ENCODE measurements at places on chromosomes 4 and X. TPM values are rescaled to one million over a fixed set of nuclear protein-coding genes. Genes with fewer than 3 reads are reported as not detected.
A peak's percentile ranks its signal among the peaks of the same experiment; 100 is the strongest.

GRCh38 chr4:112140536-112140935, 4.7 kb upstream of the FAM241A start:
- no peak overlapping the region for H3K4me3 ChIP-seq
- H3K27me3 ChIP-seq, result no peaks in the 10 kb centered on the region
- H3K36me3 ChIP-seq, result peaks cover 3% of the 10 kb centered on the region
- H3K4me1 ChIP-seq, result 0 out of 2 replicates have a peak, but pooled peaks cover 3% of the 10 kb centered on the region
- no peak for DNase-seq

GRCh38 chr4:105147553-105148161, 981 bp downstream of the TET2 start:
- H3K27me3 ChIP-seq, result no peaks in the 10 kb centered on the region
- H3K4me3 ChIP-seq, result peak overlapping the region; percentile 94
- peak overlapping the region; percentile 80 for H3K27ac ChIP-seq
- peak; percentile 63 for DNase-seq
- H3K4me1 ChIP-seq, result no peaks in the 10 kb centered on the region

- no peak overlapping the region for H3K4me3 ChIP-seq
Observed at GRCh38 chrX:9832811-9833210, 46.6 kb downstream of the SHROOM2 start.

GRCh38 chr4:6423575-6423974, 48.8 kb downstream of the PPP2R2C start:
- no peaks in the 10 kb centered on the region for H3K27me3 ChIP-seq
- DNase-seq, result no peak
- H3K27ac ChIP-seq, result no peak overlapping the region
- H3K36me3 ChIP-seq, result no peaks in the 10 kb centered on the region

DNA sequence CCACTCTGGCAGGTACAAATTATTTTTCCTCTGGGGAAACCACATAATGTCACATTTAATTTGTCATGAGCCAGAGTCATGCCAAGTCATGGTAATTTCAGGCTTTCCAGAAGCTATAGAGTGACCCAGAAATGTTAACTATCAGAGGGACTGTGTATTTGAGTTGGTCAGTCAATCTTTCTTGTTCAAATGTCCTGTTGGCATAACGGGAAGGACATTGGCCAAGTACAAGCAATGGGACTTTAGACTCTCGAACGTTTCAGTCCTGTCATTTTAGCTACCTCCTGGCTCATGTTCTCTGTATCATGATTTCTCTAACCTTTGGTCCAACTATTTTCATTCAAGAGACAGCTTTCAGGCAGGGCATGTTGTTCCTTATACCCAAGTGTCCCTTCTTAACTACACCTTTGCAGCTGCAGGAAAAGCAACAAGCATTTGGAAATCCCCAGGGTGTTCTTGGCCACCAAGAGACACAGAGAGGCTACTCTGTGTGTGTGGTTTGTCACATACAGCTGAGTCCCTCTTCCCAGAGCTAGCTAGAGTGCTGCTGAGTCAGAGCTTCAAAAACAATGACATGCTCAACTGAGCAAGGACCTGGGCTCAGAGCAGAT, 142.6 kb downstream of the EGF start:
- H3K36me3 ChIP-seq, result no peaks in the 10 kb centered on the region
- no peak overlapping the region for H3K27ac ChIP-seq
- no peaks in the 10 kb centered on the region for H3K27me3 ChIP-seq
- peak; percentile 56 for DNase-seq

- DNase-seq, result no peak
- peaks cover 18% of the 10 kb centered on the region for H3K4me1 ChIP-seq
- peaks cover 2% of the 10 kb centered on the region for H3K27me3 ChIP-seq
- no peak overlapping the region for H3K27ac ChIP-seq
- H3K36me3 ChIP-seq, result no peaks in the 10 kb centered on the region
Observed at GRCh38 chrX:70439016-70439415, 5.6 kb upstream of the DLG3 start.

- no peak overlapping the region for H3K27ac ChIP-seq
- no peak for DNase-seq
- no peaks in the 10 kb centered on the region for H3K4me1 ChIP-seq
- no peaks in the 10 kb centered on the region for H3K36me3 ChIP-seq
- H3K4me3 ChIP-seq, result no peak overlapping the region
Observed at GRCh38 chrX:21632027-21632426, 26.1 kb downstream of the KLHL34 start.

GRCh38 chr4:37891260-37892159, 626 bp downstream of the TBC1D1 start:
- H3K4me3 ChIP-seq, result peak overlapping the region; percentile 42
- no peak overlapping the region for H3K27ac ChIP-seq
- H3K27me3 ChIP-seq, result peaks cover 6% of the 10 kb centered on the region
- no peaks in the 10 kb centered on the region for H3K4me1 ChIP-seq
- DNase-seq, result no peak

DNA sequence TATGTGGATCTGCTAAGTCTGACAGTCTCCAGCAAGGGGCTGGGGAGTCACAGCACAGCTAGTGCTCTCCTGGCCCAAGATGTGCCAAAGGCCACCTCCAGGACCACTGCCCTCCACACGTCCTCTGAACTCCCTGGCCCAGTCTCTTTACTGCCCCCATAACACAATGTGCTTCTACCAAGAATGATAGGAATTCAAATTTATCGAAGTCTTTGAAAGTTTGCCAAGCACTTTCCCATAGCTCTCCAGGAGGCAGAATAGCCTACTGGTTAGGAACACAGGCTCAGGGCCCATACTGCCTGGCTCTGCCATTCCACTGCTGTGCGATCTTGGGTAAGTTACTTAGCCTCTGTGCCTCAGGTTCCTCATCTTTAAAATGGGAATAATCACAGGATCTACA, 86.7 kb downstream of the NHSL2 start:
- H3K4me3 ChIP-seq, result no peak overlapping the region
- no peaks in the 10 kb centered on the region for H3K27me3 ChIP-seq
- DNase-seq, result no peak
- H3K27ac ChIP-seq, result no peak overlapping the region
- H3K36me3 ChIP-seq, result no peaks in the 10 kb centered on the region
- no peaks in the 10 kb centered on the region for H3K4me1 ChIP-seq

DNA sequence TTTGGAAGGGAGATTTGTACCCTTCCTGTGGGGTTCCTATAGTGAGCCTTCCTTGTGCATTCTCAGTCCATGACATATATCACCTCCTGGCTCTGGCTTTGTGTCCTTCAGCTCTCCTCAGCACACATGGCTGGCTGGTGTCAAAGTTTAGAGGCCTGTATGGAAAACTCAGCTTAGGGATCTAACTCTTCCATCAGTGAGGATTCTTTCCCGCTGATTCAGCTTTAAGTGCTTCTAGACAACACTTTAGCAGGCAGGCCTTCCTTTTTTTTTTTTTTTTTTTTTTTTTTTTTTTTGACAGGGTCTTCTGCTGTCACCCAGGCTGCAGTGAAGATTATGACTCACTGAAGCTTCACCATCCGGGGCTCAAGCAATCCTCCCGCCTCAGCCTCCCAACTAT, 84.2 kb downstream of the NPNT start:
- no peak overlapping the region for H3K4me3 ChIP-seq
- H3K36me3 ChIP-seq, result no peaks in the 10 kb centered on the region

DNA sequence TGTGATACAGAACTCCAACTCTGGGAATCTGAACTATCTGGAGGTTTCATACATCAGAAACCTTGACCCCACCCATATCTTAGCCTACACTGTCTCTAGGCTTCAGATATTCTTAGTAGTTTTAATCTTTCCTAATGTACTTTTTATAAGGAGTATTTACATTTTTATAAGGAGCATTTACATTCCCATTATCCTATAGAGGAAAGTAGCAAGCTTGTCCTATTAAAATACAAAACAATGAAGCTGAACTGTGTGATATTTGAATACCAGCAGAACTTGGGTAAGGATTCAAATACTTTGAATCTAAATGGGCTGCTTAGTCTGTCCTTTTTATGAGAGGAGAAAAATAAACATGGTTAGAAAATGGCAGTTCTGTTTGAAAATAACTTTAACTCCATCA, 247.4 kb downstream of the FMR1NB start:
- DNase-seq, result no peak
- H3K4me3 ChIP-seq, result no peak overlapping the region
- no peaks in the 10 kb centered on the region for H3K4me1 ChIP-seq
- H3K36me3 ChIP-seq, result no peaks in the 10 kb centered on the region
- no peak overlapping the region for H3K27ac ChIP-seq
- H3K27me3 ChIP-seq, result no peaks in the 10 kb centered on the region

GRCh38 chrX:19679787-19680186, 164.5 kb upstream of the MAP3K15 start:
- H3K27me3 ChIP-seq, result no peaks in the 10 kb centered on the region
- peaks cover 30% of the 10 kb centered on the region for H3K4me1 ChIP-seq
- DNase-seq, result no peak
- H3K27ac ChIP-seq, result no peak overlapping the region
- no peak overlapping the region for H3K4me3 ChIP-seq

- DNase-seq, result no peak
- H3K27me3 ChIP-seq, result peaks cover 41% of the 10 kb centered on the region
- H3K4me1 ChIP-seq, result 0 out of 2 replicates have a peak, but pooled peaks cover 3% of the 10 kb centered on the region
- H3K27ac ChIP-seq, result no peak overlapping the region
- H3K4me3 ChIP-seq, result no peak overlapping the region
Observed at GRCh38 chr4:8874003-8874895, 2.6 kb upstream of the HMX1 start.

DNA sequence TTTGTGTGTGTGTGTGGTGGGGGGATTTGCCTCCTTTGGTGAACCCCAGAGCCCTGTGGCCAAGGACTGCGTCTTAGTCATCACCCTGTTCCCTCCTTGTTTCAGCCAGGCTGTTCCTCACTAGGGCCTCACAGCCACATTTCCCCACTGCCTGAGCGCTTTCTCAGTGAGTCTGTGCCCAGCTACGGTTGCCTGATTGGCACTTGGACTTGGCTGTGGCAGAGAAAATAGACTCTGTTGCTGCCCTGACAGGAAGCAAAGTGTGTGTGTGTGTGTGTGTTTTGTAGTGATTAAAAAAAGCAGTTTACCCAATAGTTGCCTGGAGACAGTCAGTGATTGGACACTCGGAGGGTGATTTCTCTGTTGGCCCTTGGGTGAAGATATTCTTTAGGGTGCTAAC, 113.0 kb downstream of the UCHL1 start:
- no peaks in the 10 kb centered on the region for H3K4me1 ChIP-seq
- H3K36me3 ChIP-seq, result no peaks in the 10 kb centered on the region
- H3K27me3 ChIP-seq, result no peaks in the 10 kb centered on the region
- no peak overlapping the region for H3K27ac ChIP-seq

GRCh38 chr4:77376788-77377460, 219.9 kb downstream of the CCNG2 start:
- no peaks in the 10 kb centered on the region for H3K4me1 ChIP-seq
- no peaks in the 10 kb centered on the region for H3K36me3 ChIP-seq
- peaks cover 7% of the 10 kb centered on the region for H3K27me3 ChIP-seq
- H3K27ac ChIP-seq, result no peak overlapping the region
- no peak overlapping the region for H3K4me3 ChIP-seq

DNA sequence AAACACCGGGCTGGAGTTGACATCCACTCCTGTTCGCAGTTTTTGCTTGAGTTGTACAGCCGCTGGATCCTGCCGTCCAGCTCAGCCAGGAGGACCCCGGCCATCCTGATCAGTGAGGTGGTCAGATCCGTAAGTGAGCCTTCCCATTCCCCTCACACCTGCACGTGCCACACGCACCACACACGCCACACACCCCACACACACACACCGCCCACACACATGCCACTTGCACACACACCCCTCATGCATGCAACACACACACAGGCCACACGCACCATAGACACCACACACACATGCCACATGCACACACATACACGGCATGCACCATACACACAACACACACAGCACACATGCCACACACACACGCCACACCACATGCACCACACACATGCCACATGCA, 20.1 kb upstream of the MSANTD1 start:
- no peaks in the 10 kb centered on the region for H3K27me3 ChIP-seq
- peaks cover 25% of the 10 kb centered on the region for H3K36me3 ChIP-seq
- H3K27ac ChIP-seq, result no peak overlapping the region
- H3K4me3 ChIP-seq, result no peak overlapping the region
- H3K4me1 ChIP-seq, result peaks cover 19% of the 10 kb centered on the region

The USP17L25 gene
- total RNA-seq, result not detected

The CENPVL1 gene
- not detected for total RNA-seq

The NAP1L3 gene
- 3.0 TPM for total RNA-seq

The CC2D2A gene
- total RNA-seq, result 3.9 TPM

The SYTL5 gene
- total RNA-seq, result 0.22 TPM

The HTN3 gene
- not detected for total RNA-seq

The DOCK11 gene
- 9.5 TPM for total RNA-seq

The NXF2B gene
- total RNA-seq, result not detected
